ENCODE measurements at places on chromosomes 1 and 21. TPM values are rescaled to one million over a fixed set of nuclear protein-coding genes. Genes with fewer than 3 reads are reported as not detected.

DNA sequence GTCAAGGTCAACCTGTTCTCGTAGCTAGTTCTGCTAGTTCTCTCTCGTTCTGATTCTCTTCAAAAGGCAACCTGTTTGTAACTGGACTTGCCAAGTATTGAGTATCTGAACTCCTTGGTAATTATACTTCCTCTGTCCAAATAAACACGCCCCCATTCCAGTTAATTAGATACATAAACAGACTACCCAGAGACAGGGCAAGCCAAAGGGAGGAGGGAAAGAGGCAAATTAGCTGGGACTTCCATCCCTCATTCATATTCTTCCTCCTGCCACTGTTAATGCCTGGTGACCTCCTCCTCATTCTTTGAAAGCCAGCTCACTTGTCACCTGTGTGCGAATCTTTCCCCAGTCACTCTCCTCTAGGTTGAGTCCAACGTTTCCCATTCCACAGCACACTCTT lies 62.9 kb downstream of the LPAR3 start:
- no peaks in the 10 kb centered on the region for H3K36me3 ChIP-seq
- H3K27me3 ChIP-seq: no peaks in the 10 kb centered on the region
- no peaks in the 10 kb centered on the region for H3K4me1 ChIP-seq

The TEX38 gene
- not detected for total RNA-seq

GRCh38 chr1:66095190-66095589 lies 302.5 kb downstream of the PDE4B start:
- DNase-seq: no peak
- H3K27me3 ChIP-seq: no peaks in the 10 kb centered on the region
- no peak overlapping the region for H3K4me3 ChIP-seq
- no peak overlapping the region for H3K27ac ChIP-seq
- H3K4me1 ChIP-seq: no peaks in the 10 kb centered on the region
- H3K36me3 ChIP-seq: no peaks in the 10 kb centered on the region

- H3K4me3 ChIP-seq: no peak overlapping the region
- H3K4me1 ChIP-seq: no peaks in the 10 kb centered on the region
- H3K27me3 ChIP-seq: no peaks in the 10 kb centered on the region
- H3K27ac ChIP-seq: no peak overlapping the region
- H3K36me3 ChIP-seq: no peaks in the 10 kb centered on the region
Measured at GRCh38 chr1:2348346-2349325, 42.7 kb downstream of the MORN1 start.

DNA sequence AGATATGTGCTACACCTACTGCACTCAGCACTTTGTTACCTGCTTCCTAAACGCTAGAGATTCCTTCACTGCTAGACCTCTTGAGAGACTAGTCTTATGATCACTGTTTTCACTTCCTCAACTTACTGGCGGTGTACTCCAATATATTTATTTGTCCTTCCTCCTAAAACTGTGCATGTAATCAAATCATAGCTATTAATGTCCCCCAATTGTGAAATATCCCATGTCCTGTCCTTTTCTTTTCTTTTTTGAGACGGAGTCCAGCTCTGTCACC lies 3.4 kb downstream of the SOAT1 start:
- no peaks in the 10 kb centered on the region for H3K27me3 ChIP-seq
- H3K36me3 ChIP-seq: no peaks in the 10 kb centered on the region
- no peak for DNase-seq

GRCh38 chr1:33972676-33973395 lies 109.0 kb downstream of the HMGB4 start:
- H3K4me1 ChIP-seq: peaks cover 7% of the 10 kb centered on the region
- H3K4me3 ChIP-seq: no peak overlapping the region
- no peaks in the 10 kb centered on the region for H3K36me3 ChIP-seq

GRCh38 chr1:110338886-110339406 lies at the start of gene RBM15:
TSS of gene RBM15 (plus strand) at chr1:110339377. CDS start at chr1:110339406, 29 bp downstream.
- H3K27ac ChIP-seq: peak within 1 kb of the TSS; percentile 97
- peak within 1 kb of the TSS; percentile 96 for H3K4me3 ChIP-seq
- no peaks in the 10 kb centered on the region for H3K27me3 ChIP-seq
- H3K36me3 ChIP-seq: peaks cover 6% of the 10 kb centered on the region
- peaks cover 26% of the 10 kb centered on the region for H3K4me1 ChIP-seq

DNA sequence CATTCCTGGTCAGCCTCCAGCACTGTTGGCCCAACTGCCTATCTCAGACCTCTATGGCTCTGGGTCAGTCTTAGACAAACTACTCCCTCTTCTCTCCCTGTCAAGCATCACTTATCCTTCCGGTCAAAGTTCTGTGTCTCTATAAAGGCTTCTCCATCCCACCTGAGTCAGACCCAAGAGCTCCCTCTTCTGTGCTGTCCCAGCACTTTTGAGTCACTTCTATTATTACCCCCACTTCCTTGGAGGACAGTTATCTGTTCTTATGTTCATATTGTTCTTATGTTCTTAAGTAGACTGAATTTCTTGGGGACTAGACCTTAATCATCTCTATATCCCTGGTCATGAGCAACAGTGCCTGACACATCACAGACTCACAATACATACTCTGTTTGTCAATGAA lies 29.2 kb upstream of the IL10 start:
- no peak overlapping the region for H3K4me3 ChIP-seq
- H3K4me1 ChIP-seq: no peaks in the 10 kb centered on the region
- H3K36me3 ChIP-seq: no peaks in the 10 kb centered on the region
- H3K27ac ChIP-seq: no peak overlapping the region
- peaks cover 25% of the 10 kb centered on the region for H3K27me3 ChIP-seq

DNA sequence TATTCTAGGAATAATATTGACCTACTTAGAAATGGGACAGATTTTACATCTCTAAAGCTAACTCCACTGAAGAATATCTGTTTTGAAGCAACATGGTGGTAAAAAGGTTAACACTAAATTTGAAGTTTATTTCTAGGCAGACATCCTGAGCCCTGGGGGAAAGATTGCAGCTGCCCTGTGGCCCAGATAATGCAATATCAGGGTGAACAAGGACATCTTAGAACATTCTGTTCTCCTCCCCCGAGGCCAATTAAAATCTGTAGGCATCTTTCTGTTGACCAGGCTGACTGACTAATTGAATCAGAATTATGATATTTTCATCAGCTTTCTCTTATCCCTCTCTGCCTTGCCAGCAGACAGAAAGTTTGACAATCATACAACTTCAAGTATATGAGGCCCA lies 149.8 kb upstream of the DUSP10 start:
- H3K36me3 ChIP-seq: no peaks in the 10 kb centered on the region
- no peak overlapping the region for H3K27ac ChIP-seq
- peaks cover 8% of the 10 kb centered on the region for H3K4me1 ChIP-seq
- H3K27me3 ChIP-seq: no peaks in the 10 kb centered on the region

DNA sequence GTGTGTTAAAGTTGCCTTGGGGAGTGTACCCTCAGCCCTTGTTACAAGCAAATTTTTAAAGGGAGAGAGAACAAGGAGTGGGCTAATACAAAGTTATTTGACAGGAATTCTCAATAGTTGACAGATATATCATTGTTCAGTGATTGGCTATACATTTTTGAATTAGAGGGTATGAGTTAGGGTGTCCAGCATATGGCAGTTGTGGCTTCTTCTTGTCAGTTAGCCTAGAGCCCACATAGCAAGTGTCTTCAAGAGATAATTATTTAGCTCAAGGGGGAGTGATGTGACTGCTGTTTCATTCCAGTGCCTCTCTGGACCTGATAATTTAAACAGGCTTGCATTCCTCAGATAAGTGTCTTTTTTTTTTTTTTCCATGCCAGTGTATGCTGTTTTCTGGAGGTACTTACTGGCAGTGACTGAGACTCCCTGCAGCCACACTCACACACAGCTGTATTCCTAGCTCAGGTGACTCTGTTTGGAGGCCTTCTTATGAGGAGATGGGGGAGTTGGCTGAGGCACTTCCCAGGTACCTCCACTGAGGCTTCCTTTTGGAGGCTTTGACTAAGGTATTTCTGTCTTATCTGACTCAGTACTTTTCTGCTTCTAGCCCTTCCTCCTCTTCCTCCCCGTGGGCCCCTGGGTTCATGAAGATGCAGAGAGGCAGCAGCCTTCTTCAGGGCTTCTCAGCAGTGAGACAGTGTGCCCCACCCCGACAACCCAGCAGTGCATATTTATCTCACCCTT lies 32.3 kb downstream of the IVNS1ABP start:
- H3K27me3 ChIP-seq: no peaks in the 10 kb centered on the region
- no peak overlapping the region for H3K27ac ChIP-seq
- no peaks in the 10 kb centered on the region for H3K36me3 ChIP-seq
- no peak overlapping the region for H3K4me3 ChIP-seq

GRCh38 chr1:33004613-33005012 lies 32.1 kb downstream of the AK2 start:
- H3K4me1 ChIP-seq: peaks cover 32% of the 10 kb centered on the region
- H3K27me3 ChIP-seq: no peaks in the 10 kb centered on the region
- H3K4me3 ChIP-seq: no peak overlapping the region
- H3K36me3 ChIP-seq: no peaks in the 10 kb centered on the region

DNA sequence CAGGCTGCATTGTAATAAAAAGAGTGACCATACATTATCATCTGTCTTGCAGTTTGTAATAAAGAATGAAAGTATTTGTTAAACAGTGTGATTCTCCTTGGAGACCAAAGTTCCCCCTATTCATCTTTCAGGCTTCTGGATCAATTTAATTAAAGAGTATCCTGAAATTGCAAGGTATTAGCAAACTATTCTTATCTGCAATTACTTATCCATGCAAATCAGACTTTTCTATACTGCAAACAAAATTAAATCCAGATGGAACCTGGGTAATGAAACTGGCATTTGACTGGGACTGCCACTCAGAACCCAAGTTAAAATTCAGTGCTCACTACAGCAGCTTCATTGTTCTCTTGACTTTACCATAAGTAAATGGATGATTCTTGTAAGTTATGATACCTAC lies 37.1 kb downstream of the JAK1 start:
- no peak overlapping the region for H3K27ac ChIP-seq
- H3K4me1 ChIP-seq: peaks cover 19% of the 10 kb centered on the region
- H3K36me3 ChIP-seq: no peaks in the 10 kb centered on the region
- no peak for DNase-seq

The KLHDC7A gene
- 0.17 TPM for total RNA-seq

- DNase-seq: peak; percentile 41
- no peak overlapping the region for H3K4me3 ChIP-seq
- no peaks in the 10 kb centered on the region for H3K27me3 ChIP-seq
- H3K4me1 ChIP-seq: peaks cover 37% of the 10 kb centered on the region
Measured at GRCh38 chr1:154861607-154862094, 8.4 kb downstream of the KCNN3 start.

- no peak overlapping the region for H3K4me3 ChIP-seq
- no peaks in the 10 kb centered on the region for H3K36me3 ChIP-seq
- no peak overlapping the region for H3K27ac ChIP-seq
- H3K27me3 ChIP-seq: no peaks in the 10 kb centered on the region
- DNase-seq: no peak
- H3K4me1 ChIP-seq: peaks cover 14% of the 10 kb centered on the region
Measured at GRCh38 chr1:109764561-109765482, 1.1 kb upstream of the EPS8L3 start.

GRCh38 chr21:42146821-42147220 lies 72.1 kb upstream of the ABCG1 start:
- DNase-seq: no peak
- H3K27me3 ChIP-seq: peaks cover 8% of the 10 kb centered on the region
- H3K4me3 ChIP-seq: no peak overlapping the region
- no peak overlapping the region for H3K27ac ChIP-seq
- no peaks in the 10 kb centered on the region for H3K36me3 ChIP-seq

DNA sequence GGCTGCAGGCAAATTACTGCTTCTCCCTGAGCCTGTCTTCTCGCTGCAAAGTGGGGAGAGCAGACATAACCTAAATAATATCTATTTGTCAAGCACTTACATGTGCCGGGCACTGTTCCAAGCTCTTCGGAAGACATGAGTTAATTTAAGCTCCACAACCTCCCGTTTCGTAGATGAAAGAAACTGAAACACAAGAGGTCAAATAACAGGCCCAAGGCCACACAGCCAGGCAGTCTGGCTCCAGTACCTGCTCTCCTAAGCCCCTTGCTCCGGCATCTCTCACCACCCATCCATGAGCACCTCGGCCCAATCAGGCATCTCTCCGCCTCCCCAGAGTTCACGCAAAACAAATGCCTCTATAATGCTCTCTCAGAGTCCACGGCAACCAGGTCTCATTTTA lies 65.4 kb downstream of the TAS1R2 start:
- no peak for DNase-seq
- no peaks in the 10 kb centered on the region for H3K36me3 ChIP-seq
- no peaks in the 10 kb centered on the region for H3K27me3 ChIP-seq

DNA sequence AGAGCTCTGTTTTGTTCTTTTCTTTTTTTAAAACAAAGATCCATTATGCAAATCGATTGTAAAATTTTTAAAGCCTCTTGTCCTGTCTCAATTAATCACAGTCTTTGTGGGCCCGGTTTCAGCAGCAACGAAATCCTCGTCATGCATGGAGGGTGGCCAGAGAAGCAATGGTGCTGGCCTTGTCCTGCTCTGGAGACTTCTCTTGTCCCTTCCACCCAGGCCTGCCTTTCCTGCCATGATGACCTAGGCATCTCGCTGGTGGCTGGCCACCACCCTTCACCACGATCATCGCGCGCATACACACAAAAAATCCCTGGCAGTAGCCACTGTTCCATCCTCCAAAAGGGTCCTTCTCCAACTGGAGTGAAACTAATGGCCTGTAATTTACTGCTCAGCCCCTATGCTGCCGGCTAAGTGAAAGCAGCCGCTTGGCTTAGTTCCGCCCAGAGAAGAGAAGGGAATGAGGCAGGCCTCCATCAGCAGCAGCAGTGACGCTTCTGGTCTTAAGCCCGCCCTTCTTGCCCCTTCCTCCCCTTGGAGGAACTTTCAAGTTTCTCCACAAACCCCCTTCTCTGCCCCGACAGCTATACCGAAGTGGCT lies 309.5 kb downstream of the NPHP4 start:
- no peaks in the 10 kb centered on the region for H3K27me3 ChIP-seq
- no peak overlapping the region for H3K4me3 ChIP-seq
- no peaks in the 10 kb centered on the region for H3K36me3 ChIP-seq
- DNase-seq: no peak
- H3K4me1 ChIP-seq: no peaks in the 10 kb centered on the region
- H3K27ac ChIP-seq: no peak overlapping the region

GRCh38 chr1:1534401-1535154 lies 5.8 kb downstream of the TMEM240 start:
- H3K27ac ChIP-seq: no peak overlapping the region
- no peak overlapping the region for H3K4me3 ChIP-seq
- H3K27me3 ChIP-seq: no peaks in the 10 kb centered on the region
- peaks cover 7% of the 10 kb centered on the region for H3K4me1 ChIP-seq

GRCh38 chr1:160743266-160743665 lies 4.2 kb downstream of the SLAMF7 start:
- H3K4me1 ChIP-seq: no peaks in the 10 kb centered on the region
- no peaks in the 10 kb centered on the region for H3K36me3 ChIP-seq
- peaks cover 2% of the 10 kb centered on the region for H3K27me3 ChIP-seq
- H3K4me3 ChIP-seq: no peak overlapping the region
- no peak overlapping the region for H3K27ac ChIP-seq
- no peak for DNase-seq

DNA sequence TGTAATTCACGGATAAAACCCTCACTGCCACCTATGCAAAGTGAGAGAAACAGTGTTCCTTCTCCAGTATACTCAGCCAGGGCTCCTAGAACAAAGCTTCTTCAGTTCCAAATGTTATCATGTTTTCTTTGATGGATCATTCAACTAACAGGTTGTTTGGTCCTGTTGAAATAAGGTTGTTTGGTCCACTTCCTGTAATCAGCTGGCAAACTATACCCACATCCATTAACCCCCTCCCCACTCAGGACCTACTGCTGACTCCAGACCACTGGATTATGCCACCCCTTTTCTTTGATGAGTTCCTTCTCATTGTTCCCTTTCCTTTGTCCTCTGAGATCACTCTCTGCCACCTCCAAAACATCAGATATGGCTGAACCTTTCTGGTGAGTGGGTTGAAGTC lies 267.7 kb upstream of the USP25 start:
- H3K4me3 ChIP-seq: no peak overlapping the region
- no peaks in the 10 kb centered on the region for H3K27me3 ChIP-seq
- H3K27ac ChIP-seq: no peak overlapping the region
- H3K36me3 ChIP-seq: no peaks in the 10 kb centered on the region
- no peak for DNase-seq

The ACBD3 gene
- 66.7 TPM for total RNA-seq

GRCh38 chr1:115729756-115730155 lies 38.8 kb downstream of the CASQ2 start:
- no peak for DNase-seq
- peaks cover 2% of the 10 kb centered on the region for H3K27me3 ChIP-seq
- no peaks in the 10 kb centered on the region for H3K4me1 ChIP-seq
- no peak overlapping the region for H3K27ac ChIP-seq

Measured in astrocyte (in vitro differentiated cells and primary cell).